Stomach (tissue), 19 donors: ENCODE measurements at places on chromosomes 11 and 22. TPM values are rescaled to one million over a fixed set of nuclear protein-coding genes. Genes with fewer than 3 reads are reported as not detected.

DNA sequence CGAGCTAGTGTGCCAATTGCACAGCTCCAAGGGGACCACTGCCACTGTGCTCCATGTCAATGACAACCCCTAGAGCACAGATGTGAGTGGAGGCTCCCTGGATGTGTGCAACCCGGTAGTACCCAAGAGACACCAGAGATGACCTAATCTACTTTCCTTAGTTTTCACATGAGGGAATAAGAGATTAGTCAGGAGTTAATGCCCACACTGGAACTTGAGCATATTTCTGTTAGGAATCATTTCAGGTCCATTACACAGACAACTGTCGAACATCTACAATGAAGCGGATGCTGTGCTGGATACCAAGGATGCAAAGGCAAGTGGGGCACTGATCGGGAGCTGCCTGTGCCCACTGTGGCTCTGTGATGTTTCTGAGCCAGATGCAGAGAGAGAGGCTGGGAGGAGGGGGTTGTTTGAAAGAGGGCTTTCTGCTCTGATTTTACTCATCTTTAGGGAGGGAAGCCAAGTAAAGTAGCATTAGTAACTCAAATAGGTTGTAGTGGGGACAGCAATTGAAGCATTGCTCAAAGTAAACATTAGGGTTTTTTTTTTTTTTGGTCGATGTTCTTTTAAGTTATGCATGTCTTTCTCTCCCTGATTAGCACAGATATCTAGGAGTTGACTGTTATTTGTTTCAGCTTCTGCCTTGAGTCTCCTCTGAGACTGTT is 82.5 kb upstream of the SORL1-AS1 start:
- DNase-seq, result no peak

GRCh38 chr11:125890447-125891100 is 3.1 kb downstream of the HYLS1 start:
- DNase-seq, result no peak

DNA sequence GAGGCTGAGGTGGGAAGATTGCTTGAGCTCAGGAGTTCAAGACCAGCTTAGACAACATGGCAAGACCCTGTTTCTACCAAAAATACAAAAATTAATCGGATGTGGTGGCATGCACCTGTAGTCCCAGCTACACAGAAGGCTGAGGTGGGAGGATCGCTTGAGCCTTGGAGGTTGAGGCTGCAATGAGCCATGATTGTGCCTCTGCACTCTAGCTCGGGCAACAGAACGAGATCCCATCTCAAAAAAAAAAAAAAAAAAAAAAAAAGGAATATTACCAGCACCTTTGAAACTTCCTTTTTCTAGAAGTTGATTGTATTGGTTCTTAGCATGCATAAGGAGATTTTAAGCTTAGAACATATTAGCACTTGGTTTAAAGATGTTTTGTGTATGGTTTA is 11.4 kb downstream of the CRKL start:
- no peak for DNase-seq

DNA sequence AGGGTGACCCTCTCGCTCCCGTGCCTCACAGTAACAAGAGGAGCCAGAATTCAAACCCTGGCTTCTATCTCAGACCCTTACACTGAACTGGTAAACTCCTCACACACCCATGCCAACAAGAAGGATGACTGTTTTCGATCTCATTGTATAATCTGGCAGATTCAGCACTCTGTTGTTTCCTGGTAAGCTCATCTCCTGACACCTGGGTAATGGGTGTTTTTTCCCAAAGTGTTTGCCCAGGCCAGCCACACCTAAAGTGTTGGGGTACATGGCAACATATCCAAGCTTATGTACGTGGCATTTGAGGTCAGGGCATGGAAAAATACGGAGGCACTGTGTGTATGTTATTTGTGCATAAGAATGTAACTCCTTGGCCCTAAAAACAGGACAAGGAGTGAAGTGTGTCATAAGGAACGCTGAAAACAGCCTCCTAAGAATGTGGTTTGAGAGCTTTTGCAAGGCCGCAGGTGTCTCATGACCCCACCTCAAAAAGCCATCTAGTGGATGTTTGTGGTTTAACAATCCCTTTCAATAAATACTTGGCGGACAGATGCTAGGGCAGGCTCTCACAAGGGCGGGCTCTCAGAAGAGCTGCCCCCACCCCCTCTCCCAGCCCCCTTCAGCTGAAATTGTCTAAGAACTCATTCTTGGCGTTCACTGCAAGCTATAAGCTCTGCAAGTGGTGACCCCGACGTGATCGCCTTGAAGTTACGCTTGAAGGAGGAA is at the start of gene MS4A15:
MS4A15 (plus strand) TSS at position 561 of the 726 bp plus-strand sequence. CDS start 6,867 bp downstream, outside the sequence.
- DNase-seq, result no peak

- DNase-seq, result no peak
Measured at GRCh38 chr11:66841861-66842260, 1.4 kb upstream of the RCE1 start.

DNA sequence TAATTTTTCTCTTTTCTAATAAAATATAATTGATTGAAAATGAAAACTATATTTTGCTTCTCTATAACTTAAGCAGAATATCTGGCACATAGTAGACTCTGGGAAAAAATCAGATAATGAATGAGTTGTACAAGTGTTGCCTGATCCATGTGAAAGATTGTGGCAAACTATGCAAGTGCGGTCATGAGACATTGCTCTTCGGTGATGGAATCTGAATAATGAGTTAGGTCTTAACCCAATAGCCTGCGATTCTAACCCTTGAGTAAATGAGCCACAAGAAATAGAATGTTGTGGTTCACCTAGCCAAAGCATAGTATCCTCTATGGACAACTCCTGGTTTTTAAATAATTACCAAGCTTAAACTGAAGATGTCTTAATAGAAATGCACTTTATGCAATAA is 333.7 kb upstream of the LUZP2 start:
- no peak for DNase-seq

DNA sequence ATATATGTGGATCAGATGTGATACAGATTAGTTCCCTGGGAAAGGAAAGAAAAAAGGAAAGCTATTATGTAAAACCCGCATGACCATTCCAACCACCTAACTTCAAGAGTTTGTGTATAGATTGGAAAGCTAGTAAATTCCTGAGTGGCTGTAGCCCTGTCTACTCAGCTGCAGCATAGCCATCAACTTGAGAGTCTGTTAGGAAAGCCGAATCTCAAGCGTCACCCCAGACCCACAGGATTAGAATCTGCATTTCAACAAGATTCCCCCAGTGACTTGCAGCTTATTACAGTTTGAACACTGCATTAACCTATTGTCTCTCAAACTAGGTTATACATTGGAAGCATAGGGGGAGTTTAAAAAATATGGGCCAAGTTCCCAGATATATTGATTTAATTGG is 921.7 kb downstream of the LRRC4C start:
- no peak for DNase-seq

GRCh38 chr11:101738452-101738851 is 154.6 kb upstream of the TRPC6 start:
- peak; percentile 11 for DNase-seq

DNA sequence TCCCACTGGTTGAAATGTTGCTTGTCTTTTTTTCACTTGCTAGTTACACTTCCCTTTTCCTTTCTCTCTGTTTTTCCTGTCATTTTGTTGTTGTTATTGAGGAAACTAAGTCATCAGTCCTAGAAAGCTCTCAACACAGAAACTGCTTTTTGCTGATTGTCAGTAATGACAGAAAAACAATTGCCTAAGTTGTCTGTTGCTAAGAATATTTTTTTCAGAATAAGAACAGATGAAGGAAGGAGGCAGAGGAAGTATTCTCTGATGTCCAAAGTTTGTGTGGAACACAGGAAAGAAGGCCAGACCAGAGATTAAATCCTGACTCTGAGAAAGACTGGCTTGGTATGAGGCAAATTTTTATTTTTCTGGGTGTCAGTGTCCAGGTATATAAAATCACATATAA is 163.3 kb downstream of the CASP12 start:
- no peak for DNase-seq

GRCh38 chr11:9901943-9902342 is 238.1 kb downstream of the SWAP70 start:
- no peak for DNase-seq

DNA sequence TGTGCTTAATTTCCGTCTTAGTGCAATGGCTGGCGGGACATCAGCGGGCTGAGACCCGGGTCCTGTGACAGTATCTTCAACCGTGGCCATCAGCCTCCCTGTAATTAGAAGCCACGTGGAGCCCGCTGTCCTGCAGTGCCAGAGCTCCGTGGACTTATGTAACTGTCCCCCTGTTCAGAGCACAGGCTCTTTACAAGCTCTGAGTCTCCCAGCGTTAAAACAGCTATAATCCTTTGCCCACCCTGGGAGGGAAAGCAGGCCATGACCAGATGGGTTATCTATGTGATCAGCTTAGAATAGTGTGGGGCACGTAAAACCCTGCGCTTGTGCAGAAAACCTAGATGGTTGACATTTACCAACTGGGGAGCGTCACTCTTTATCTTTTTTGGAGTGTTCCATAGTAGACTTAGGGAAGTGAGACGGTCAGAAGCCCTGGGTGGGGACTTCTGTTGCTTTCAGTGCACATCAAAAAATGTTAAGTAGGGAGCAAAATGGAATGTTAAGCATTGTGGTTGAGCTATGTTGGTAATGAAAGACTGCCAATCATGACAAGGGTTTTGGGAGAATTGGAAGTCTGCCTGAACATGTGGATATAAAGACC is 103.5 kb upstream of the CADM1 start:
- no peak for DNase-seq

DNA sequence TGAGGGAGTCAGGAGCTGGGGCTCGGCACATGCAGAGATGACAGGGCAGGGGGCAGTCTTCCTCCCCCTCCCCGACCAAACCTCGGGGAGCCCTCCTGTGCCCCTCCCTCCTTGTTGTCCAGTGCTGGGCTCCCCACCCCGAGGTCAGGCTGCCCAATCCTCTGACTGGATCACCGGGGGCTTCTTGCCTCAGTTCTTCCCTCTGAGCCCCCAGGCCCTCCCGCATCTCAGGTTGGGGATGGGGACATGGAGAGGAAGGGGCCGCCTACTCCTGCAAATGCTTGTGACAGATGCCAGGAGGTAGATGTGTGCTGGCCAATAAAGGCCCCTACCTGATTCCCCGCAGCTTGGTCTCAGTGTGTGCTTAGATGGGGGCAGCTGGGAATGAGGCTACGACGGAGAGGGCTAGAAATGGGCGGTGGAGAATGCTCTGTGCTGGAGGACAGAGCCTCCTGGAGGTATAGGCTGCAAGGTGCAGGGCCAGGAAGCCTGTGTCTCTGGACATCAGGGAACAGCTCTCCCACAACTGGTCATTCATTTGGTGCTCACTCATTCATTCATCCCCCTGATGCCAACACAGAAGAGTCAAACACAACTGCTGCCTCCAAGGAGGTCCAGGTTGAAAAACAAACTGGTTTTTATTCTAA is 8.4 kb downstream of the RHBDD3 start:
- DNase-seq, result no peak

- no peak for DNase-seq
Measured at GRCh38 chr11:19301361-19301760, 60.6 kb upstream of the E2F8 start.

DNA sequence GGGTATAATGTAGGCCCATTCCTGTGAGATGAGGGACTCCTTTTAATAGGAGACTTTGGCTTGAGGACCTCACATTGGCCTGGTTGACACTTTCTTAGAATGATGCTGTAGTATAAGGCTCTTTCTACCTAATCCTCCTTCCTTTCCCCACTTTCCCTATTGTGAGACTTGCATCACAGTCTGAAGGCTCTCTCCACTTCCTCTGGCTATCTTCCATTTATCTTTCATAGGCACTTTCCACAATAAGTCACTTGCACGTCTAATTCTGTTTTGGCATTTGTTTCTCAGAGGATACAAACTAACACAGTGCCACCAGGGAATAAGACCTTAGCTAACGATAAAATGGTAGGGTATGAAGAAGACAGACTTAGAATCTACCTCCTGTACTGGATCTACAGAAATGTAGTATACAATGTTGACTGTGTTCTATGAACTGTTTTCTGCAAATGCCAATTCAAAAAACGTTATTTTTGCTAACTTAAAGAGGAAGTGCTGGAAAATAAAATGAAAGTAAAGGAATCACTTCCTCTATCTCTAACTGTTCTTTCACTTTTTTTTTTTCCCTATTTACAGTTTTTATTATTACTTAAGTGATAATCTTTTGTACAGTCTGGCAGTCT is 17.9 kb upstream of the PDE3B start:
- no peak for DNase-seq

GRCh38 chr11:118057251-118058145 is 19.4 kb upstream of the TMPRSS4 start:
- no peak for DNase-seq

DNA sequence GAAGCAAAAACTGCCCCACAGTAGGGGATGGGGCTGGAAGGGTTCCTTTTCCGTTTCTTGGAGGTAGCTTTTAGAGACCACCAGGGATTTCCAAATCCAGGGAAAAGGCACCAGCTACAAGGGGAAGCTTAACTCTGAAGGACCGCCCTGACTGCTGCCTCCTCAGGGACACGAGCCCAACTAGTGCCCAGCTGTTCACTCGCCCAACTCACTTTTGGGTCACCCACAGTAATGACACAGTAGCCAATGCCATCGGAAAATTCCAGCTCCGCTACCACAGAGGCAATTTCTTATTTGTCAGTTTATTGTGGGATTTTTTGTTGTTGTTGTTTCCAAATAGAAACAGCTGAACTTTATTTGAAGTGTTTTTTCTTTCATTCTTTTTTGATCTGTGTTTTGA is 141.3 kb downstream of the ATXN10 start:
- DNase-seq, result no peak

GRCh38 chr11:126173257-126173656 is 38.2 kb downstream of the RPUSD4 start:
- no peak for DNase-seq

DNA sequence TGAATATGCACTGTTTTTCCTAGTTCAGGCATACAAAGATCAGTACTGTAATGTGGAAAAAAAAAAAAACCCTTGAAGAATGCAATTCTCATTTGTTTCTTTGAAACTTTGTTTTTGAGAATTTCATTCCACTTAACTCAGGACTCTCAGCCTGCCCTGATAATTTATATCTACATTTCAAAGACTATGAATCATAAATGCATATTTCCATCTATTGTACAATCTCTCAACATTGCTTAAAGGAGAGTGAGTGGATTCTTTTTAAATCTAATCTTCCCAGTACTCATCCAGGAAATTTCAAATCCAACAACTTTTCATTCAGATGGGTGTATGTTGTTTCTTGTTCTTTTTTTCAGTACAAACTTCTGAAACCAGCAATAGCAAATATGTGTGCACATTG is 322.2 kb upstream of the DDI1 start:
- no peak for DNase-seq

GRCh38 chr11:70341881-70342429 is 56.4 kb upstream of the CTTN start:
- no peak for DNase-seq

GRCh38 chr22:35984183-35985175 is 44.1 kb downstream of the RBFOX2 start:
- no peak for DNase-seq

The ALX4 gene
- not detected for total RNA-seq

The CFAP300 gene
- not detected for total RNA-seq

The KREMEN1 gene
- 18.1 TPM for total RNA-seq

The C22orf23 gene
- not detected for total RNA-seq

The KCNQ1OT1 gene
- total RNA-seq, result 4.6 TPM

The CD81 gene
- 227 TPM for total RNA-seq

The ALDH3B1 gene
- 2.9 TPM for total RNA-seq

The PHLDA2 gene
- not detected for total RNA-seq

The HOATZ gene
- total RNA-seq, result not detected
